SW480 (cell line): ENCODE measurements at places on chromosomes 4 and X.

DNA sequence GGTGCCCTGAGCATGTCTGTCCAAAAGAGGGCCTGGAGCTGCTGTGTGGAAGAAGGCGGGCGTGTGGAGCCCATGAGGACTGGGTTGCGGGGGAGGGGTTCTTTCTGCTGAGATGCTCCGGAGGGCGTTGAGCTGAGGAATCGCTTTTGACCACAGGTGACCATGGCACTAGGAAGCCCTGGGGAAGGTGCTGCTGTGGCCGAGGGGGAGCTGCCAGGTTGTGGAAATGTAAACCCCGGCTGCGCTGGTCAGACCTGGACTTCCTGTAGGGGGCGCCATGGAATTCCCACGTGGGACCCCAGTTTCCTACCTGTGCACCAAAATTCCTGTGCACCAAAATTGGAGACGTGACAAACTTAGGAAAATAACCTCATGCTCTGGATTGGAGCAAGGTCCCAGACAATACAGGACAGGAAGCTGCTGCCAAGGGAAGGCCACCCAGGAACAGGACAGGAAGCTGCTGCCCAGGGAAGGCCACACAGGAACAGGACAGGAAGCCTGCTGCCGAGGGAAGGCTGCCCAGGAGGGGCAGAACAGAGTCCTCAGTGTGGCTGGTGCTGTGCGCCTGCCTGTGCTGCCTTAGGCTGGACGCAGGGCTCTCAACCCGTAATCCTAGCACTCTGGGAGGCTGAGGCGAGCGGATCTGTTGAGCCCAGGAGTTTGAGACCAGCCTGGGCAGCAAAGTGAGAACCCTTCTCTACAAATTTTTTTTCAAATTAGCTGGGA, 28.4 kb upstream of the UVSSA start:
- DNase-seq = no peak

DNA sequence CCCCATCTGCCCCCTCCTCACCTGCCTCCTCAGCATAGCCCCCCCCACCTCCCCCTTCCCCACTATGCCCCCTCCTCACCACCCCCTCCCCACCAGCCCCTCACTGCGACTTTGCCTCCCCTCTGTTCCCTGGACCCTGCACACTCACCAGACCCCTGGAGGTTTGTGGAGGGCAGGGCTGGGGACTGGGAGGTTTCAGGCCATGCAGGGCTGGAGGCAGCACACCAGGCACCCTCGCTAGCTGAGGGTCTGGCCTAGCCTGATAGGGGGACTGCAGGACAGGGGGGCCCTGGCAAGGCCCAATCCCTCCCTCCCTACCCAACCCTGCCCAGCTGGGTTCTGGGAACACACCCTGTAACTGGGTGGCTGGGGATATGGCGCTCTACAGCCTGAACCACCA, 28.0 kb downstream of the TACC3 start:
- DNase-seq = no peak

GRCh38 chr4:141109983-141110382, 23.3 kb downstream of the RNF150 start:
- no peak for DNase-seq

- no peak for DNase-seq
These were observed 329.7 kb downstream of the FBXW7 start for GRCh38 chr4:152206185-152206584.

DNA sequence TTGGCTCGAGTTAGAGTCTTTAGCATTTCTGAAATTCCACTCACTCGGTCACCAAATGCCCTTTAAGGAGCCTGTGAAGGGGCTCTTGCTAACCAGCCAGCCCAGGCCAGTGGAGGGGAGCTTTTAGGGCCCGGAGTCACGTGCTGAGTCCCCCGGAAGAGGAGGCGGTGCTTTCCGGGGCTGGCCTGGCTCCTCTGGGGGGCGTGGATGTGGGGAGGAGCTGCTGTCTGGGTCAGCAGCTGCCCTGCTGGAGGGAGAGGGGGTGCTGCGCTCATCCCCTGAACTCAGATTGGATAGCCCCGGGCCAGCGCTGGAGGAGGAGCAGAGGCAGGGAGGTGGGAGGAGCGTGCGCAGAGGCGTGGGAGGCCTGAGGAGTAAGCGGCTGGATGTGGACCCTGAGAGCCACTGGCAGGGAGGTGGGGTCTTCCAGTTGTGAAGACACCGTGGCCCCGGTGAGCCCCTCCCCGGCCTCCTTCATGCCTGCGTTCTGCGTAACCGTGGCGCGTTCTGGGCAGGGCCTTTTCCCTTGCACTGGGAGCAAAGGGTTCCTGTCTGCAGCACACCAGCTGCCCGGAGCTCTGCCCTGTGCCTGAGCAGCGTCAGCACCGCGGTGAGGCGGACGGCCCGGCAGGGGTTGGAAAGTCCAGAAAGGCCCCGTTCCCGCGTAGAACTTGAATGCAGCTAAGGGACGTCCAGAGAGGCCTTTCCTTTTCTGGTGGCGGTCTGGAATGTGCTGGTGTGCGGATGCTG, 19.7 kb downstream of the MAEA start:
- DNase-seq = no peak

DNA sequence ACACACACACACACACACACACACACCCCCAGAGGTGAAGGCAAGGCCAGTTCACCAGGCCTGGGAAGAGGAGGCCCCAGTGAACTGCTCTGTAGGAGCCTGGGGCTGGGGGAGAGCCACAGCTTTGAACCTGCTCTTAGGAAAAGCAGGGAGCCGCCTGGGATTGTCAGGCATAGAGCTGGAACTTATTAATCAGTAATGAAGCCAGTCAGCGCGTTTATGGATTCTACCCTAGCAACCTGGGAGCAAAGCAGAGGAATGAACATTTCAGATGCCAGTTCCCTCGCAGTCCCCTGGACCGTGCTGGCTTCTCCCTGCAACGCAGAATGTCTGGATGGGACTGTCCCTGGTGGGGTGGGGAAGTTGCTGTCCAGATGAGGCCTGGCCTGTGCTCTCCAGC, 45.3 kb upstream of the DDX3X start:
- no peak for DNase-seq

DNA sequence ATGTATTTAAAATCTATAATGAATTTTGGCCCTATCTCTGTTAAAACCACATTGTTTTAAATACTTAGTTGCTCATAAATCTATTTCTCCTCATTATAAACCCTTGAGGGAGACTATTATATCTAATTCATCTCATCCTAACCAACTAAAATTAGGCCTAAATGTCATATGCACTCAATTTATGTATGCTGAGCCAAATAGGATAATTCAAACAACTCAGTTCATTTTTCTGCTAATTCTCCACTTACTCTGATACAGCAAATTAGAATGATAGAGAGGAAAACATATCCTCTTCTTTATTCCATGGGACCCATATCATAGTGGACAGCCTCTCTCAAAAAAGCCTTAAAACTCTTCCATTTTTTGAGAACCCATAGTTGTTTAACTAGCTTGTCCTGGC, 80.3 kb upstream of the TET2 start:
- no peak for DNase-seq

DNA sequence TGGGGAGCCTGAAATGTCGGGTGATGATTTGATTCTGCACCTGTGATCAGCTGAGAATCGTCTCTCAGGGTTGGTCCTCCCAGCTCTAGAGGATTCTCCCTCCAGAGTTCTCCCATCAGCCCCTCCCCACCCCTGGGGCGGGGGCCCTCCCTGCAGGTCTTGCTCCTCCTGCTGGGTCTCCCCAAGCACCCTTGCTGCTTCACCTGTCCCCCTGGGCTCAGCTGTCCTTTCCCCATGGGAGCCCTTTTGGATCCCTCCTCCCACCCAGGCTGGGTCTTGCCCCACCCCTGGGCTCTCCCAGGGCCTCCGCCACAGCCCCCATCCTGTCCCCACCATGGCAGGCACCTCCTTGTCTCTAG, 22.2 kb downstream of the PSAPL1 start:
- no peak for DNase-seq

DNA sequence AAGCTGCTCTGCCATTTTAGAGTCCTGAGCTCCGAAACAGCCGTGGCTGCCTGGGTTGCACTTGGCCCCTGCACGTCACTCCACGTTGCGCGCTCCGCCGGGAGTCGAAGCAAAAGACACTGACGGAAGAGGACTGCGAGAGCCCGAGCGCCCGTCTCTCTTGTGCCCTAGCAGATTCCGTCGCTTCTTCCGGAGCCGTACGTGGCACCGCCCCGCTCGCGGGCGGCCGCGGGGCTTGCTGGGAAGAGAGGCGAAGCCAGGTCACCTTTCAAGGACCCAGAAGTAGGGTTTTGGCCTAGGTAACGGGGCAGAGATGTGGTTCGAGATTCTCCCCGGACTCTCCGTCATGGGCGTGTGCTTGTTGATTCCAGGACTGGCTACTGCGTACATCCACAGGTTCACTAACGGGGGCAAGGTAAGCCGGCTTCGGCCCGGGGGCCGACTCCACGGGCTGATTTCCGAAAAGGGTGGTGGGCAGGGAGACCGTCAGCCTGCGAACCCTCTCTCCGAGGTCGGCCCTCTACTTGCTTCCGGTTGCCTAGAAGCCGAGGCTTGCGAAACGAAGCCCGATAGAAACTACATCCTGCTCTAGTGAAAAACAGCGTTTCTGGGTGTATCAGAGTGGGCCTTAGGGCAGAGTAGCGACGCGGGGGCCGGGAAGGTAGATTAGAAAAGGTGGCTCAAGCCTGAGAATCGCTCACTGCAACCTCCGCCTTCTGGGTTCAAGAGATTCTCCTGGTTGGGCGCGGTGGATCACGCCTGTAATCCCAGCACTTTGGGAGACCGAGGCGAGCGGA, at the start of the genes NDUFA1 and RNF113A:
Gene NDUFA1 (plus strand): TSS at position 234 of the 797 bp plus-strand sequence. CDS start 80 bp downstream, at position 314.
Gene RNF113A (minus strand): TSS at position 135 of the 797 bp plus-strand sequence. CDS start 120 bp downstream, at position 15.
- DNase-seq = peak; percentile 92

- DNase-seq = no peak
These were observed 100.2 kb downstream of the OTC start for GRCh38 chrX:38452603-38453002.

GRCh38 chr4:97589481-97590196, 553.6 kb downstream of the STPG2 start:
- no peak for DNase-seq

DNA sequence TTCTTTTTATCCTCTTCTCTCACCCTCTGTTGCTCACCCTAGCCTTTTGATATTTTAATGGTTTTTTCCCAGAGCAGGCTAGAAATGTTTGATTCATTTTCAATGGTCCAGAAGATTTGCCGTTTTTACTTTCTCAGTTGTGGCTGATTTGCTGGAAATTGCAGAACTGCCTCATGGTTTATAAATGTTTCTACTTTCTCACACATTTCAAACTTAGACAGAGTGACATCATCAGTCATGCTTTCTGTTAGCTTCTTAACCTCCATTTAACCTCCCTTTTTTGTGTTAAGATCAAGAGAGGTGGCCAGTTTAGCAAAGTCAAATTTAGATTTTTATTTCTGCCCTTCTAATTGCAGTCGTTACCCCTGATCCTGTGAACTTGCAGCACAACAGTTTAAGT, 8.7 kb downstream of the RXFP1 start:
- DNase-seq = no peak

DNA sequence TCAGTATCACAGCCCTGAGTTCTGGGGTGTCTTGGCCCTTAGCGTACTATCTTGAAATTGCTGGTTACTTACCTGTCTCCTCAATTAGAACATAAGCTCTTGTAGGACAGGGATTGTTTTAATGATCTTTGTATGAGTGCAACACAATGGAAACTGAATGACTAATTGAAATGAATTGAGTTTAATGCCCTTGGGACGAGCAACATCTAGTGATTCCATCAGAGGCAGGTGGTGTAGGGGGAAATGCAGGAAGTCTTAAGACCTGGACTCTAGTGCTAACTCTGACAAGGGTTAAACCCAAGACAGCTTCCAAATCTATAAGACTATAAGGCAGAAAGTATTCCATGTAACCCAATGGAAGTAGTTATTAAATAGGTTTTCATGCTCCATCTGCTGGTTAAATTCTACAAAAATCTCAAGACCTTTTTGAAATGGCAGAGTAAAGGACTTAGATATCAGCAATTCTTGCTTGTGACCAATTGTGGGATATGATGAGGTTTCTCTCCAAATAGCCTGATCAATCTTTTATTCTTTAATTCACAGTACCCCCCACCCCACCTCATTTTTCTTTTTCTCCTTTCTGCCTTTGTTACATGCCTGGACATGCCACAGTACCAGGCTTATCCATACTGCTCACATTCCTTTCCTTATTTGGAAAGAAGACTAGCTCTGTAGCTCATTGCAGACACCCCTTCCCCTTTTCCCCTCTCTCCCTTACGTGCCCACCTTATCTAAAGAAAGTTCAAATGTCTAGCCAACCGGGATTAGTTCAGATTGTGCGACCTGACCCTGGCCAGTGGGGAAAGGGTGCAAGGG, 340.8 kb downstream of the PAPSS1 start:
- DNase-seq = no peak

DNA sequence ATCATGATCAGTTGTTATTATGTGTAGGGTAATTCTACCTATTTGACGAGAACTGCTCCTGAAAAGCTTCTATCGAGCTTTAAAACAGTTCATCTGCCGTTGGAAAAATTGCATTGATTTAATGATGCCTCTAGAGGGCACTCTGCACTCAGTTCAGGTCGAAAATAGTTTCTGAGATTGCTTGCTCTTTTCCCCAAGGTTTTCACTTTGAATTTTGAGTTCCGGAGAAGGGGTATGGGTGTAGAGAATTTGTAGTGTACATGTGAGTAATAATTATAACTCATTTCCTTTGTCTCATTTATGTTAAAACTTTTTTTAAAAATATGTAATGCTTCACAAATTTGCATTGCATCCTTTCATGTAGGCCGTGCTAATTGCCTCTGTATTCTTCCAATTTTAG, 28.4 kb upstream of the TNIP3 start:
- DNase-seq = peak; percentile 16

GRCh38 chrX:145405012-145405411, 157.7 kb downstream of the SPANXN1 start:
- peak; percentile 1 for DNase-seq

DNA sequence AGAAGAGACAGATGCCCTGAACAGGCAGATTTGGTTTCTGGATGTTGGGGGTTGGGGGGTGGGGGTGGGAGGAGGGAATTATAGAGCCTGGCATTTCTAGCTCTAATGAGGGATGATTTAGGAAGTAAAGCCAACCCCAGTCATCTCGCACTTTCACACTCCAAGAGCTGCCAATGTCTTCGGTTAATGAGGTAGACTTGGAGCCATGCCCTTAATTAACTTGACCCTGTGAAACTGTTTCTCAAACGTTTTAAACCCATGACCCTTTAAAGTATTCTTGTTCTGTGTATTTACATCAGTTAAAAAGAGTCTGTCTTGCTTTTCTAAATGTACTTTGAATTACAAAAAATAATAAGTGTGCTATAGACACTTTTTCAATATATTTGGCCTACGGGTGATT, 466.9 kb downstream of the FAT4 start:
- DNase-seq = no peak

- DNase-seq = no peak
These were observed 22.1 kb downstream of the SLIT2 start for GRCh38 chr4:20273793-20274192.
